ENCODE measurements at places on chromosomes 12 and 14.

- DNase-seq: no peak
Observed at GRCh38 chr14:94547726-94548125, 13.5 kb upstream of the SERPINA4 start.

- DNase-seq: no peak
Observed at GRCh38 chr14:30532264-30532663, 26.7 kb upstream of the G2E3 start.

GRCh38 chr12:128055567-128055966 lies 211.4 kb upstream of the TMEM132C start:
- no peak for DNase-seq

DNA sequence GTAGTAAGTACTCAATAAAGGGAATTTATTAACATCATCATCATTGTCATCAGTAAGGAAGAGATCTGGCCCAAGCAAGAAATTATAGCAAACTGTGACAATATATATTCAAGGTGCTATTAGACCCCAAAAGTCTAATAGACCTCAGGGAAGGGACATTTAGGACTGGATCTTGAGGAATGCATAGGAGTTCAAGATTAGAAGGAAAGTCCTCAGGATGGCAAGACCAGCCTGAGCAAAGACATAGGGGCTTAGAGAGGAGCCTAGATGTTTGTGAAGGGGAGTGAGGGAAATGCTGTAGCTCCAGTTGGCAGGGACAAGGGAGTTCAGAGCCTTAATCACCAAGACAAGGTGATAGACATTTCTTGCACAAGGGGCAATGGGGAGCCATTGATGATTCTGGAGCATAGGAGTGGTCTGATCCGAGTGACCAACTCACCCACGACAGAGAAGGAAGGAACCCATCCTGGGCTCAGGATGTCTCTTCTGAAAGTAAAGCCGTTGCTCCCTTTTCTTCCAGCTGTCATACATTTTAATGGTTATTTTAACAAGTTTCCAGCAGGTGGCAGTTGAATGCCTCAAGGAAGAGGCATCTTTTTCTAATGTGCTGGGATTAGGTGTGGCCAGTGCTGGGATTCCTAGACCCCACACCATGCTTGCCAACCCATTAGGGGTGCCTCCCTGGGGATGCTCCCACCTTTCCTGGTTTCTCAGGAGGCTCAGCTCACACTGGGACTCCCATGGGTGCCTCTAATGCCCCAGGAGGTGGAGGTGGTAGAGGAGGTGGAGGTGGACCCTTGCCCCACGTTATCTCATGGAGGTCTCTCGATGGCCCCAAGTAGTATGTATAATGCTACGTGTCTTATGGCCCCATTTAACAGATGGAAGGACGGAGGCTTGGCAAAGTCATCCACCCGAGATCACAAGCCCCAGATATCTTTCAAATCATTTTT lies 37.8 kb downstream of the PHETA1 start:
- peak; percentile 48 for DNase-seq

DNA sequence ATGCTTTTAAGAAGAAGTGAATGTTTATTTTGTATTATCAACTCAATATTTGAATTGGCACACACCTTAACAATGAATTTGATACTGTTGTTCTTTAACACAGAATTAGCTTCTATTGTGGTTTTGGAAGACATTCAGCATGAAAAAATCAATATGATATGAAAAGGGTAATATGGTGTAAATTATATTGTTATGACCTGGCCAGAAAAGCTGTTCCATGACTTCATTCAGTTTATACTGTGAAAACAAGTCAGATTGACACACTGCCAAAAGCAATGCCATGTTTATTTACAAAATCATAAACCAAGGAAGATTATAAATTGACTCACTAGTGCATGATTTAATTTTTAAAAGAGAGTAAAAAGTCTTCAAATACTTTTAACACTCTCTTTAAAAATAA lies 851.4 kb upstream of the SEL1L start:
- DNase-seq: no peak

GRCh38 chr14:65332141-65332871 lies 80.2 kb upstream of the FUT8 start:
- DNase-seq: no peak

DNA sequence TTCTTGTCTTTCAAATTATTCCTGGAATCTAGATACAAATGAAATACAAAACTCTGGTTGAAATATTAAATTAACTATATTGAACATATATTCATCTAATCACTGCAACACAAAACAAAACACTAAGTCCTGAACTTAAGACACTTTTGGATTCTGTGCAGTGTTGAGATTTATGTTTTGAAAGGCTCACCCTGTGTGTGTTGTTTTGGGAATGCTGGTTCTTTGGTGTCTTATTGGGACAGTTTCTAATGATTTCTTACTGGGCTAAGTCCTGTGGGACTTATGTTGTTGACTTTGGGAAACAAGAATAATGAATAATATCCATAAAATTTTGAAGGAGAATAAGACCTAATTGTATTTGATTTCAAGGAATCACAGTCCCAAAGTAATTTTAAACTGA lies 153.2 kb downstream of the NAV3 start:
- DNase-seq: no peak

DNA sequence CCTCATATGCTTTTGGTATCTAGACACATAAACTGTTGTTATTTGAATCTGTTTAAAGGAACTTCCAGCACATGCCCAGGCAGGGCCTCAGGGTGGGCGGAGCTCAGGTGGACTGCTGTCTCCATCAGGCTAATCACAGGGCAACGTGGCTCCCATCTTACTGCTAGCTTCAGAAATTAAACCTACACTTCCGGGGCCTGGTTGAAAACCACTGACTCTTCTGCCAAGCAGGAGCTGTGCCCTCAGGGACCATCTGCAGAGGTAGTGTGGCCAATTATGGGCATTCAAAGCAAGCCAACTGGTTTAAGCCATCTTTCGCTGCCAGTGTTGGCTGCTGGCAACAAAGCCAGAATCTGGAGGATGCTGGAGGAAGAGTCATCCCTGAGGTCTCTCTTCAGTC lies 97.5 kb downstream of the TMX1 start:
- no peak for DNase-seq

DNA sequence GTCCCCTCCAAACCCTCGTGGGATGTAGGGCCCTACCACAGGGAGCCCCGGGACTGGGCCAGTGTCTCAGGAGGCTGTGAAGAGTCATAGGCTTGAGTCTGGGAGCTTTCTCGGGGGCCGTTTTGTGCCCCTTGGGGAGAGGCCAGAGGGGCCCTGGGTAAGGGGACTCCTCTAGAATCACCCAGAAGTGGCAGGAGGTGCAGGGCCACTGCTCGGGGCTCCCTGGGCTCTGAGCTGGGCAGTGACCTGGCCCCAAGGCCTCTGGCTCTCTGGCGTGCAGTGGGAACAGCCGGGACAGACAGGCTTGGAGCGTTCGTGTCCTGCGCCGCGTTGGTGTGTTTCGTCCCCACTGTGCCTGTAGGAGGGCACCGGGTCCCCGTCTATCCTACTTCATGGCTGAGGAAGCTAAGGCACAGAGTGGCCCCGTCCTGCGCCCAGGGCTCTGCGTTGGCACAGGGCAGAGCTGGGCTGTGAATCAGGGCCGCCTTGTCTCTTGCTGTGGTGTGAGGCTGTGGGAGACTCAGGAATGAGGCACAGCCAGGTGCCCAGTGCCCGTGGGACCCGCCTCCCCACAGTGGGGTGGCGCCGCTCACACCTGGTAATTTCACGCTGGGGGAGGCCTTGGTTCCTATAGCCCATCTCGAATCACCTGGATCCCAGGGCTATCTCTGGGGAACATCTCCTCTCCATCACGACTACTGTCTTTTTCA lies 23.8 kb upstream of the KIF26A start:
- no peak for DNase-seq

DNA sequence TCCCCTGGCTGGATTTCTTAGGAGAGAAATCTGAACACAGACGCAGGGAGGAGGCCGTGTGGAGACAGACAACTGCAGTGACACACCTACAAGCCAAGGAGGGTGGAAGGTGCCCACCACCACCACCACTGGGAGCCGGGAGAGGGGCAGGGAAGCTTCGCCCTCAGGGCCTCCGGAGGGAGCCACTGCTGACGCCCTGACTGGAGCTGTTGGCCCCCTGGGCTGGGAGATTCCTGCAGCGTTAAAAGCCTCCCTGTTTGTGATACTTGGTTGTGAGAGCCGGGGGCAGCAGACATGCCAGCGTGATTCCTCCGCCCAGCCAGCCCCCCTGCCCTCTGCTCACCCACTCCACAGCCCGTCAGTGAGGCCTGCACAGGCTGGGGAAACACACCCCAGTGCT lies 72.0 kb downstream of the CHGA start:
- DNase-seq: no peak

DNA sequence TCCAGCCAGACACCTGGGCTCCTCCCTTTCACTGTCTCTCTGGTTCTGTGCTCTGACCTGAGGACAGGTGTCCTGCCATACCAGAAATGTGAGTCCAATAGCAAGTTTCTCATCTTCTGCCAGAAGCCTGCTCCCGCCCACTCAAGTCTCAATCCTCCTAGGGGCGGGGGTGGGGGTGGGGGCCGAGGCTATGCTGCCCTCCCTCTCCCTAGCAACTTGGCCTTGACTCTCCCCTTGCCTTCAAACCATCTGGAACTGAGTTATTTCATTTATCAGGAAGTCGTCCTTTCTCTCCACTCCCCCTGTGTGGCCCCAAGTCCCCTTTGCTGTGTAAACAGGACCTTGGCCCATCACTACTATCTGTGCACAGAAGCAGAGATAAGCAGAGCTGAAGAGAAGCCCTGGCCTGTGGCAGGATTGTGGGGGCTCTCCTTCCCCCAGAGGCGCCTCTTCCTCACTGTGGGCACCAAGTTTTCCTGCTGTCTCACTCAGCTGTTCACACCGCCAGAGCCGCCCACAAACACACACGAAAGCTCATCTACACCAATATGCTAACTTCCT lies 117.1 kb downstream of the DPF3 start:
- DNase-seq: no peak

GRCh38 chr12:19830446-19830845 lies 391.2 kb downstream of the AEBP2 start:
- DNase-seq: no peak

GRCh38 chr12:132166801-132167591 lies 22.7 kb downstream of the NOC4L start:
- DNase-seq: no peak

GRCh38 chr12:106081606-106082005 lies 57.1 kb downstream of the NUAK1 start:
- peak; percentile 57 for DNase-seq

GRCh38 chr14:56422221-56422620 lies 157.4 kb upstream of the TMEM260 start:
- DNase-seq: no peak

- DNase-seq: no peak
Observed at GRCh38 chr12:53234271-53234914, 2.4 kb upstream of the RARG start.

GRCh38 chr12:78081590-78082314 lies 251.1 kb downstream of the NAV3 start:
- DNase-seq: no peak

GRCh38 chr12:105476616-105477015 lies 146.1 kb downstream of the C12orf75 start:
- no peak for DNase-seq

DNA sequence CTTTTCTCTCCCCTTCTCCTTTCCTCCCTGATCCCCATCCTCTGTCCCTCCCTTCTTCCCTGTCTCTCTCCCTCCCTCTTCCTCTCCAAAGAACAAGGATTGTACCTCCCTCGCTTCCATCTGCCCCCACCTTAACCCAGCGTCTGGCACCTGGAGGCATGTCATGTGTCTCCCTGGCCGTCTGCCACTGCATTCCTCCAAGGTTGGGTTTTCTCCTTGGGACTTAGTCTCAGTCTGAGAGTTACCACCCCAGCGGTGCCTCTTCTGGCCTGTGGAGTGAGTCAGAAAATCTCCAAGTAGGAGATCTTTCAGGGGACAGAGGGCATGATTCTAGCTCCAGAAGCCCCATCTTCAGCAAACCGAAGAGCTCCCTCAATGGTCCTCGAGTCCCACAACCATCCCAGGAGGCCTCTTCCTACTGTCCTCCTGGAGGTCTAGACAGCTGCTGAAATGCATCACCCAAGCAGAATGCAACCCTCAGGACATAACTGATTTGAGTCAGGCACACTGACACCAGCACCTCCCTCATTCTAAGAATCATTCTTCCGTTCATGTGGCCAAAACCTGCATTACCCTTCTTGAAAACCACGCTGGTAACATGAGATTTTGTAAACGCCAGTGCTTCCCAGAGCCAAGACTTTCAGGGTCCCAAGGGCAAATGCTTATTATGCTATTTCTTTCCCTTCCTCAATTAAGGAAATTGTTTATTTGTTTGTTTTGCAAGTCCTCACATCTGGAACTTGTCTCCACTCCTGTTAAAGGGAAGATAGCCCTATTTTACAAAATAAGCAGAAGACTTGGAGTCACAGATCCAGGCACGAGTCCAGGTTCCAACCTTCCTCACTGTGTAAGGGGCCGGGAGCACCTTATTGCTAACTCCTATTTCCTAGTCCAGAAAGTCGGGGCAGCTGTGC lies 463.2 kb downstream of the BCL11B start:
- no peak for DNase-seq

DNA sequence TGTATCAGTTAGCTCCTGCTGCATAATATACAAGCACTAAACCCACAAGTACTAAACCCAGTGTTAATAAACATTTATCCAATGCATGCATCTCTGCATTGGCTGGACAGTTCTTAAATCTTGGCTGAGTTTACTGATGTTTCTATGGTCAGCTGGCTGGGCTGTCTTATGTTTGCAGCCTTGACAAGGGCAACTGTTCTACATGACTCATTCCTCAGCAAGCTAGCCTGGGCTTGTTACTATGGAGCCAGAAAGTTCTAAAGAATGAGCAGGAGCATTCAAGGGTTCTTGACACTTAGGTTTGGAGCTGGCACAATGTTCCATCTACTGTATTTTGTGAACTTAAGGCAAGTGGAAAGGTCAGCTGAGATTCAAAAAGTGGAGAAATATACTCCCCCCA lies 199.1 kb downstream of the GLT1D1 start:
- DNase-seq: no peak

GRCh38 chr12:20150835-20151422 lies 217.4 kb upstream of the PDE3A start:
- peak; percentile 4 for DNase-seq

GRCh38 chr12:54397157-54397556 lies 12.6 kb upstream of the ZNF385A start:
- DNase-seq: no peak

DNA sequence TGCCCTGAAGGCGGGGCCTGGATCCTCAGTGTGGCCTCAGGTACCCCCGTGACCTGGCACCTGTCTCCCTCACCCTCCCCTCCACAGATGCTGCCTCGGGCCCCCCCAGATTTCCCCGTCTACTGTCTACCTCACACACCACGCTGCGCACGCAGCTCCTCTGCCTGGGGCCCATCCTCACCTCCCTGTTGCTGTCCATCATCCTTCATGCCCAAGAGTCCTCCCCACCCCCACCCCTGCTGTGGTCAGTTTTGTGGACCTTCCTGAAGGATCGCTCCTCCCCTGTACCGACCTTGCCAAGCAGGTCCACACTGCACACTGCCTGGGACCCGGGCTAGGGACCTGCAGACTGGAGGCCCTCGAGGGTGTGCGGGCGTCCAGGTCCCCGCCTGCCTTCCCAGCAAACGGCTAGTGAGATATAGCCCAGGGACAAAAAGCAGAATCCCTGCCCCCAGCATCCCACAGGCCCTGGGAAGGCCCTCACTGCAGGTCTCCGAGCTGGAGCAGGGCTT lies 197.4 kb upstream of the DIO3 start:
- DNase-seq: no peak
